Activated CD8-positive, alpha-beta T cell treated with anti-CD3 and anti-CD28 coated beads, Interleukin-2, amount 10 ng/mL, durations not matched to agents 7 days and 5 days (primary cell): ENCODE measurements at places on chromosomes 12 and 14. TPM values are rescaled to one million over a fixed set of nuclear protein-coding genes. Genes with fewer than 3 reads are reported as not detected.
A peak's percentile ranks its signal among the peaks of the same experiment; 100 is the strongest.

Gene C12orf54
- total RNA-seq = not detected

Gene A2ML1
- not detected for total RNA-seq

DNA sequence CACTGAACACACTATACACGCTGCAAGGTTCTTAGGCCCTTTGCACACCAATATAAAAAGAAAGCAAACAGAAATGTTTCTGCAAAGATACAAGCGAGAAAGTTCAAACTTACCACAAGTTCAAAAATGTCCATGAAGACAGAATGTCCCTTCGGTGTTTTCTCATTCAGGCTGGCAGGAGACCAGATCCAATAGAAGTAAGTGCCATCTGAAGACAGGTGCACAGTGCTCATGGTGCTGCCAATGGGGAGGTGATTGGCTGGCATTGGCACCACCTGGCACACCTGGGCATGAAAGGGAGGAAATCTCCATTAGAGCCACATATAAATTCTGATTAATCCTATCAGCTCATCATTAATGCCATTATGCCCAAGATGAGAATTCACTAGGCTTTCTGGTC is 76.3 kb downstream of the HECTD4 start:
- peaks cover 11% of the 10 kb centered on the region for H3K4me1 ChIP-seq
- peaks cover 24% of the 10 kb centered on the region for H3K36me3 ChIP-seq
- H3K27ac ChIP-seq = no peak overlapping the region
- H3K4me3 ChIP-seq = no peak overlapping the region
- H3K27me3 ChIP-seq = no peaks in the 10 kb centered on the region
- DNase-seq = no peak

Gene LMO3
- not detected for total RNA-seq

Gene PLA2G1B
- not detected for total RNA-seq

Gene PTPRR
- total RNA-seq = not detected

Gene MUCL1
- not detected for total RNA-seq

GRCh38 chr14:34935488-34935887 is 47.3 kb upstream of the SRP54 start:
- H3K36me3 ChIP-seq = peaks cover 4% of the 10 kb centered on the region
- H3K4me1 ChIP-seq = peaks cover 14% of the 10 kb centered on the region
- H3K27ac ChIP-seq = no peak overlapping the region

Gene SRRM4
- not detected for total RNA-seq

DNA sequence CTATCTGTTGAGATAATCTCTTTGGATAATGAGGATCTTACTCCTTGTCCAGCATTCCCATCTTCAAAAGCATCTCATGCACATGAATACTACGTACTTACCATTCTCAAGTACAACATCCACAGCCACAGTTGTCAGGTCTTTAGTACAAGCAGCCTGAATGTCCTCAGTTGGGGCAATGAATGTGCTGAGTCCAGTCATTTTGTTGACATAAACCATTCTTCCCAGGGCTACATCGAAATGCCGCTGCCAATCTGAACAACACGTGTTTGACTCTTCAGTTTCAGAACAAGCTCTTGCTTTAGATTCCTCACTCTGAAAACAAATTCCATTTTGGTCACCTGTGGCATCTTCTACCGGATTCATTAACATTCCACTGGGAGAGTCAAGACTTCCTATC is 5.0 kb downstream of the MLH3 start:
- no peak overlapping the region for H3K27ac ChIP-seq
- H3K4me1 ChIP-seq = peaks cover 23% of the 10 kb centered on the region
- H3K27me3 ChIP-seq = no peaks in the 10 kb centered on the region
- DNase-seq = no peak

GRCh38 chr12:130100634-130101362 is 61.5 kb upstream of the FZD10 start:
- no peaks in the 10 kb centered on the region for H3K27me3 ChIP-seq
- H3K4me1 ChIP-seq = no peaks in the 10 kb centered on the region
- H3K27ac ChIP-seq = no peak overlapping the region
- no peak for DNase-seq

DNA sequence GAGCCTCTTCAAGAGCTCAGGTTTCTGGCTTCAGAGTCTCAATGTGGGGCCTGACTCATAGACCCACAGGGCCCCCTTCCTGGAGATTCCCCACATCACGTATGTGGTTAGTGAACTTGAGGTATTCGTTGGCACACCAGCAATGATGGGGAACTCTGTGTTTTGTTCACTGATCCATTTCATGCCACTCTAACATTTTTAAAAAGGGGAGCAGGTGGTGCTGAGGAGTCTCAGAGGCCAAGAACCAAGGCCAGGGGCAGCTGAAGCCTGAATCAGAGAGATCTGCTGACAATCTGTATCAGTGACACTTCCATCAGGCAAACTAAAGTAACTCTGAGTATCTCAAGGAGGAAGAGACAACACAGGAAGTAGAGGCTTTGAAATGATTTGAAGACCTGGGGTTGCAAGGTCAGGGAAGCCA is 323.4 kb downstream of the VRK1 start:
- H3K36me3 ChIP-seq = no peaks in the 10 kb centered on the region
- no peaks in the 10 kb centered on the region for H3K27me3 ChIP-seq
- H3K4me3 ChIP-seq = peak overlapping the region; percentile 42
- H3K4me1 ChIP-seq = peaks cover 42% of the 10 kb centered on the region

DNA sequence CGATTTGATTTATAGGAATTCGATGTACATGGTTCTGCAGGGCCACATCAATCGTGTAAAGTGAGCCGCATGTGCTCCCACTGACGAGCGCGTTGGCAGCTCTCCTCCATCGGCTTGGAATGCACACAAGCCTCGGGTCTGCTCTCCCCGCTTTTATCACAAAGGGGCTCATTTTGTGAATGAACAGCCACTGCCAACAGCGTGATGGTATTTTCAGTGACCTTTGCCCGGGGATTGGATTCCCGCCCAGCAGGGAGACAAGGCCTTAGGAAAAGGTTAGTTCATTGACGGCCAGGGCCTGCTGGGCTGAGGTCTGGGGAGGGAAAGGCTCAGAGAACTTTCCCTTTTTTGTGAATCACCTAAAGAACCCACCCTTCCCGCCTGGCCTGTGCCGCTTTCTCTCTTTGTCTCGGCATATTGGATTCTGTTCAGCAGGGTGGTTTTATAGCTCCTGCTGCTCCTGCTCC is 232.1 kb downstream of the MSRB3 start:
- H3K27me3 ChIP-seq = no peaks in the 10 kb centered on the region
- H3K27ac ChIP-seq = no peak overlapping the region
- DNase-seq = no peak

DNA sequence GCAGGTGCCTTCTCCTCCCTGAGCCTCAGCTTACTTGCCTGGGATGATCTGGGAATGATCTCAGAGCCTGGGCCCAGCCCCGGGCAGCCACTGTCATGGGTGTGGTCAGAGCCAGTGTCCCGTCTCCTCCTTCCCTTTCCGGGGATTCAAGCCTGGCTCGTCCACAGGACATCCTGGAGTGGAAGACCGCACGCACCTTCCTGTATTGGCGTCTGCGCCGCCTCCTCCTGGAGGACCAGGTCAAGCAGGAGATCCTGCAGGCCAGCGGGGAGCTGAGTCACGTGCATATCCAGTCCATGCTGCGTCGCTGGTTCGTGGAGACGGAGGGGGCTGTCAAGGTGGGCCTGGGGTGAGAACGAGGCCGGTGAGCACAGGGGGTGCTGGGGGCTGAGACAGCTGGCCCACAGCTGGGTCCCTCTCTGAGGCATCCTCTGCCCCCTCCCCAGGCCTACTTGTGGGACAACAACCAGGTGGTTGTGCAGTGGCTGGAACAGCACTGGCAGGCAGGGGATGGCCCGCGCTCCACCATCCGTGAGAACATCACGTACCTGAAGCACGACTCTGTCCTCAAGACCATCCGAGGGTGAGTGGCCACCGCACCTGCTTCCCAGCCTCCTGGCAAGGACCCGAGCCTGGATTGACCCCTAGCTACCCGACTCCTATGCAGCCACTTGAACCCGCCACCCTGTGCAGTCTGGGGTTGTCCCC is 44.0 kb downstream of the FOXN4 start:
- DNase-seq = no peak
- no peak overlapping the region for H3K27ac ChIP-seq
- H3K27me3 ChIP-seq = no peaks in the 10 kb centered on the region
- H3K4me3 ChIP-seq = no peak overlapping the region
- no peaks in the 10 kb centered on the region for H3K4me1 ChIP-seq

- H3K4me1 ChIP-seq = peaks cover 41% of the 10 kb centered on the region
- DNase-seq = no peak
- H3K4me3 ChIP-seq = peak overlapping the region; percentile 25
- H3K27me3 ChIP-seq = no peaks in the 10 kb centered on the region
- peaks cover 7% of the 10 kb centered on the region for H3K36me3 ChIP-seq
Measured at GRCh38 chr12:124389725-124390441, 95.0 kb downstream of the RFLNA start.

Gene ACOT4
- 1.2 TPM for total RNA-seq

DNA sequence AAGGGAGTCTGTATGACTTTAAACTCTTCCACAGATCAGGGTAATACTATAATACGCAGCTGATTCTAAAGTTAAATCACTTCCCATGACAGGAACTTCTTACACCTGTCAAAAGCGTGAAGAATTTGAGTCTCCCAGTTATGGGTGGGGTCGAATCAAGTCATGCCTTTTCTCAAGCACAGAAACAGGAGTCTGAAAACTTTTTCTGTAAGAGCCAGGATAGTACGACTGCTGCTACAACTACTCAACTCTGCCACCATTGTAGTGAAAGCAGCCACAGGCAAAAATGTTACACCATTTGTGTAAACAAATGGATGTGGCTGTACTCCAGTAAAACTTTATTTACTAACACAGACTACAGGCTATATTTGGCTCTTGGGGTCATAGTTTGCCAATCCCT is 90.3 kb downstream of the DUSP6 start:
- H3K36me3 ChIP-seq = peaks cover 10% of the 10 kb centered on the region
- no peak overlapping the region for H3K27ac ChIP-seq
- H3K4me3 ChIP-seq = no peak overlapping the region
- H3K27me3 ChIP-seq = no peaks in the 10 kb centered on the region
- DNase-seq = no peak

GRCh38 chr14:69663300-69663643 is 51.9 kb downstream of the SUSD6 start:
- peaks cover 81% of the 10 kb centered on the region for H3K36me3 ChIP-seq
- peaks cover 79% of the 10 kb centered on the region for H3K4me1 ChIP-seq
- no peaks in the 10 kb centered on the region for H3K27me3 ChIP-seq

GRCh38 chr14:91778217-91778616 is 46.3 kb upstream of the CATSPERB start:
- H3K27me3 ChIP-seq = no peaks in the 10 kb centered on the region
- H3K4me1 ChIP-seq = peaks cover 10% of the 10 kb centered on the region
- no peak for DNase-seq
- H3K36me3 ChIP-seq = peaks cover 41% of the 10 kb centered on the region

- H3K4me1 ChIP-seq = no peaks in the 10 kb centered on the region
- H3K27ac ChIP-seq = no peak overlapping the region
- no peaks in the 10 kb centered on the region for H3K27me3 ChIP-seq
- no peak for DNase-seq
- H3K36me3 ChIP-seq = no peaks in the 10 kb centered on the region
Measured at GRCh38 chr14:41144370-41144769, 462.3 kb upstream of the LRFN5 start.

GRCh38 chr12:5524116-5524768 is 92.3 kb downstream of the NTF3 start:
- H3K27me3 ChIP-seq = peaks cover 3% of the 10 kb centered on the region
- H3K4me3 ChIP-seq = no peak overlapping the region
- H3K4me1 ChIP-seq = no peaks in the 10 kb centered on the region
- DNase-seq = no peak

DNA sequence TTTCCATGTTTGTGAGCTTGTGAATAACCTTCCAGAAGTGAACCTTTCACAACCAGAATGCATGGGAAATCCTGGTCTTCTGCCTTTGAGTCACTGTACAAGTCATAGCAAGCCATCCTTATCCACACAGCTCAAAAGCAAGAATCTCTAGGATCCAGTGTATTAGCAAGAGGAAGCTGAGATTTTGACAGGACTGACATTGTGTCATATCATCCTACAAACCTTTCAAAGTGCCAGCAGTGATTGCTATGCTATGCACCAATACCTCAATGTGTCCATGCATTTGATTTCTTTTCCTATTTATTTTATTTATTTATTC is 13.5 kb upstream of the NRDE2 start:
- DNase-seq = no peak
- H3K4me1 ChIP-seq = no peaks in the 10 kb centered on the region
- H3K4me3 ChIP-seq = no peak overlapping the region
- H3K27ac ChIP-seq = no peak overlapping the region
- peaks cover 4% of the 10 kb centered on the region for H3K27me3 ChIP-seq

- H3K4me3 ChIP-seq = no peak overlapping the region
- no peak for DNase-seq
- H3K36me3 ChIP-seq = no peaks in the 10 kb centered on the region
Measured at GRCh38 chr12:81859521-81859920, 100.4 kb upstream of the PPFIA2 start.

DNA sequence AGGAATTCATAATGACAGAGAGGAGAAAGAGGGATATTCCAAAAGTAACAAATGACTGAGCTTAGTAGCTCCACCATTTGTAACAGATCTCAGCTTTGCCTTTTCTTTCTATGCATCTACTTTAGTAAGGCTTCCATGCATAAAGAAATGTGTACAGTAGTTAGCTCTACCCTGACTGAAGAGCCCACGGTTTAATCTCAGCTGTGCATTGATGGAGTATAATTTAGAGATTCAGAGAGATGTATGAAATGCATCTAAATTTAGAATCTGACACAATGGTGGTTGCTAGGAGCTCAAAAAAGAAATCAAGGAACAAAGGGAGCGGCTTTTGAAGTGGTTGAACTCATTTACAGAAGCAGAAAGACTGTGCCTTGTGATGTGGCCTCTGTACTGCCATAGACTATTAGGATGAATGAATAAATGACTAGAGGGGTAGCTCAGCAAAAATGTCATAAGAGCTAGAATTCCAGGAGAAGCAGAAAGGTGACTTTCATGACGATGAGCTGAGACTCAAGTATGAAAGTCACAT is 838.6 kb downstream of the RPS29 start:
- H3K27me3 ChIP-seq = no peaks in the 10 kb centered on the region
- DNase-seq = no peak
- H3K36me3 ChIP-seq = no peaks in the 10 kb centered on the region
- no peak overlapping the region for H3K27ac ChIP-seq
- H3K4me3 ChIP-seq = no peak overlapping the region
- no peaks in the 10 kb centered on the region for H3K4me1 ChIP-seq

DNA sequence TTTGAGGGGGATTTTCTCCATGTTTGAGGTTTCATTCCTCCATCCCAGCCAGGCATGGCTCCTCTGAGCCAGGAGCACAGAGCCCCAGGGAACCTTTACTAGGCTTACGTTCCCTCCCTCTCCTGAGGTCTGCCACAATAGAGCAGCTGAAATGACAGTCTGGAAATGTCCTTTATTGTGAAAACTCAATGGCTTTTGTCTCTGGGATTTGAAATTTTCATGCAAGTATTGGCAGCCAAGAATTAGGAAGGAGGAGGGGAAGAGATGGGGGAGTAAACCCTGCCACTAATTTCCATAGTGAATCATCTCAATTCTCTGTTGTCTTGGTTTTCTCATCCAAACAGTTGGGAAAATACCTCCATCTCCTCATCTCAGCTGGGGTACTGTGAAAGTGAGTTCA is 2.6 kb upstream of the PLEKHG3 start:
- H3K4me3 ChIP-seq = no peak overlapping the region
- H3K27ac ChIP-seq = no peak overlapping the region
- peaks cover 3% of the 10 kb centered on the region for H3K36me3 ChIP-seq
- H3K27me3 ChIP-seq = peaks cover 74% of the 10 kb centered on the region
- peaks cover 43% of the 10 kb centered on the region for H3K4me1 ChIP-seq

- no peak for DNase-seq
- H3K4me3 ChIP-seq = no peak overlapping the region
- no peak overlapping the region for H3K27ac ChIP-seq
- peaks cover 14% of the 10 kb centered on the region for H3K27me3 ChIP-seq
- no peaks in the 10 kb centered on the region for H3K36me3 ChIP-seq
- H3K4me1 ChIP-seq = peaks cover 4% of the 10 kb centered on the region
Measured at GRCh38 chr14:90810806-90811205, 5.4 kb downstream of the TTC7B start.

GRCh38 chr14:75570797-75571196 is 7.6 kb upstream of the FLVCR2 start:
- no peaks in the 10 kb centered on the region for H3K36me3 ChIP-seq
- no peak overlapping the region for H3K27ac ChIP-seq
- peaks cover 23% of the 10 kb centered on the region for H3K4me1 ChIP-seq
- H3K4me3 ChIP-seq = no peak overlapping the region
